ENCODE measurements at places on chromosomes 6 and 20.

DNA sequence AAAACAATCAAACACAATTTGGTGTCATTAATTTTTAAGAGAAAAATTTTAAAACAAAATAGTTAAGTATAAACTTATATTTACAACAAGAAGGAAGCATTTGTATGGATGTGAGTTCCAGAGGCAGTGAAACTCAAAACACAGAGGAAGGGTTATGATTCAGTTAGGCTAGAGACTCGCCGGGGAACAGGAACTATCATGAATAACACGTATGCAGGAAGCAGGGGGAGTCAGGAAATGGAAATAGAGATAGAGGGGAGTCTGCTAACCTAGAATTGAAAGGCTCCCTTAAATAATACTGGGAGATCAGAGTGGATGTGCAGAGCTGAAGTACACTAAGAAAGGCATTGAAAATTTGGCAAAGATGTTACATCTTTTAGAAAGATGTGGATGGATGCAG, 14.2 kb upstream of the HLA-DRB1 start:
- DNase-seq = no peak

GRCh38 chr6:142518126-142518525, 216.3 kb downstream of the ADGRG6 start:
- DNase-seq = peak; percentile 7

- DNase-seq = no peak
These were observed 29.5 kb downstream of the SNX5 start for GRCh38 chr20:17938871-17939619.

GRCh38 chr6:33570806-33571636, 9.1 kb downstream of the BAK1 start:
- DNase-seq = peak; percentile 83

DNA sequence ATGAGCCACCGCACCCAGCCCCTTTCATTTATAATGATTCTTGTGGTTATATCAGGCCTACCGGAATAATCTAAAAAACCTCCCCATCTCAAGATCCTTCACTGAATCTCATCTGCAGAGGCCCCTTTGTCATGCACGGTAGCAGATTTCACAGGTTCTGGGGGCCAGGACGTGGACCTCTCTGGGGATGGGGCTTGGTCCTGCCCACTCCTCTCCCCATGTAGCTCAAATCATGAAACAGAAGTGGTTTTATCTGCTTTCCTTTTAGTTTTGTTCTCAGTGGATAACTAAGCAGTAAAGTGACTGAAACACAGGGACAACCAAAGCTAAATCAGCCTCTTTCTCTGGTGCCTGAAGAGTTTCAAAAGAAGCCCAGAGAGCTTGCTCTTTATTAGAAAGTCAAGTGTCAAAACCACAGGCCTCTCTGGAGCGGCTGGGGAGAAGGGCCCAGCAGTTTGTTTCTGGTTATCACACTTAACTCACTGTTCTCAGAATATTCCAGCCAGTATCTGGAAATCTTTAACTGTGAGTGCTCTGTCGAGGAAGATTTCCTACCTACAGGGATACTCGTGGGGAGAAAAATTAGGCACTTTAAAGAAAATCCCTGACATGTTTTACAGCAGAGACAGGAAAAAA, 60.6 kb upstream of the FAM184A start:
- no peak for DNase-seq

- no peak for DNase-seq
These were observed 559.6 kb downstream of the RFPL4B start for GRCh38 chr6:112906726-112907125.

DNA sequence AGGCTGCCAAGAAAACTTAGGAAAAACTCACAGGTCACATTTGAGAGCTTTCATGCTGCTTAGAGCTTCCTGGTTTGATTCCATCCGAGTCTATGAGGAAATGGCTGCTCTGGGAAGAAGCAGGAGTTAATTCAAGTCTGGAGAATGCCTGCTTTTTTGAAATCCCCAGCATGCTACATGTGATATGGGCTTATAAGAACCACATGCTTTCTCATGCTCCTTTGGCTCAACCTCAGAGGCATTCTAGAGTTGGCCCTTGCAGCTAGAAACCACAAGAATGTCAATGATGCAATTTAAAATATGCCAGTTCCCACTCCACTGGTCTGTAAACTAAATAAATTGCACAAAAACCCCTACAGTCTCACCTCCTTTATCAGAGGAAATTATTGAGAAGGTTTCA, 142.9 kb upstream of the OLIG3 start:
- DNase-seq = no peak

- no peak for DNase-seq
These were observed 142.9 kb downstream of the HIVEP2 start for GRCh38 chr6:142802124-142802523.

DNA sequence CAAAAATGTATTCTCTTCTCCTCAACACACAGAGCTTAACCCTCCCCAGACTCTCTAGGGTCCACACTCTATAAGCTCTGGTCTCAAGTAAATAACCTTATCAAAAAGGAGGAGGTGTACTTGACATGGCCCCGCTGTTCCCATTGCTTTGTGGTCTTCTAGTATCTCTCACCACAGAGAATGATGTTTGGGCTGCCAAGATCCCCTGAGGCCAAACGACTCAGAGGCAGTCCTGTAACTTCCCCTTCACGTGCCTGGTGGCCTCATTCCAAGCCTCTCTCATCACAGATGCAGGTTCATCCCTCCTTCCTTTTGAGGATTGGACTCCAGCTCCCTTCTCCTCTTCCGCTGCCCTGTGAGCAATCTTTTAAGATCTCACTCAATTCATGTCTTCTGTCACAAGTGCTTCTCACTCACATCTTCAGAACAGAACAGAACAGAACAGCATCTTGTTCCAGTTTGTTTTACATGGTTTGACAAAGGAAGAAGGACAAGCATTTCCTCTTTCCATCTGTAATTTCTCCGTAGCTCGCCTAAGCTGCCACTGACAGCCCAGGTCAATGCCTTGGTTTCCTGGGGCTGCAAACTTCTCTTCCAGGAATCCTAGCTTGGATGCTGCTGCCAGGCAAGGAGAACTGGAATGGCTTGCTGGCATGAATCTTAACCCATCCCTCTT, 541.5 kb downstream of the CD83 start:
- DNase-seq = no peak

DNA sequence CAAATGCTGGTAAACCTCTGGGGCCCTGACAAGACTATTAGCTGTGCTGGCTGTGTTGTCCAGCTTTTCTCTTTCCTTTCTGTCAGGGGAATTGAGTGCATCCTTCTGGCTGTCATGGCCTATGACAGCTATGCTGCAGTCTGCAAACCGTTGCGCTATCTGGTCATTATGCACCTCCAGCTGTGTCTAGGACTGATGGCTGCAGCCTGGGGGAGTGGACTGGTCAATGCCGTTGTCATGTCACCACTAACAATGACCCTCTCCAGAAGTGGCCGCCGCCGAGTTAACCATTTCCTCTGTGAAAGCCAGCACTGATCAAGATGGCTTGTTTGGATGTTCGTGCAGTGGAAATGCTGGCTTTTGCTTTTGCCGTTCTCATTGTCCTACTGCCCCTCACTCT, 20.3 kb downstream of the OR2B6 start:
- no peak for DNase-seq

DNA sequence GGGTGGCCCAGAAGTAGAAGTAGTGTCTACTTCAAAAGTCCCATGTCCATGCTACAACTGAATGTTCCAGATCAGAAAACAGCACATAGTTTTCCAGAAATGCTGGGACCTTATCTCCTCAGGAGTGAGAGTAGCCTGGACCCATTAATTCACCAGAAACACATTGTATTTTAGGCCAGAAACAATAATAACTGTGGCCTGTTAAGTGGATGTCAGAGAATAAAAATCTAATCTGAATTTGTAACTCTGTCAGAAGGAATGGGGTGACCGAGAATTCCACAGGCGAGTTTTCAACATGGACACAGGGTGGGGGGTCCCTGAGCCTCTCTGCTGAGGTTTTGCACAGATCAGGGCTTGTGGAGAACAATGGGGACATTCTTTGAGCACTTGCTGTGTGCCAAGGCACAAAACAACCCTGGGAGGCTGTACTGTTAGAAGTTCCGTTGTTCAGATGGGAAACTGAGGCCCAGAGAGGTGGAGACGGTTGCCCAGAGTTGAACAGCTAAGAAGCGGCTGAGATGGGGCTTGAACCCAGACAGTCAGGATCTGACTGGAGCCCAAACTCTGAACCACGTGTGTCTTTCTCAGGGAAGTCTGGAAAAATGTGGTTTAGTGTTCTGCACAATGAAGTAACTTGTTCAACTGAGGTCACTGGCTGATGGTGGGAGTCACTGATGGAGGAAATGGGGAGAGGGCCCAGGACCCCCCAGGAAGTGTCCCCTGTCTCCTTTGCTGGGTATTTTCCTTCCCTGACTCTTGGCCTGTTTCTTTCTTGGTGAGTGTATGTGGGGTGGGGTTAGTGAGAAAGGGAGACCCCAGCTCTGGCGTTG, 44.2 kb downstream of the SNAI1 start:
- DNase-seq = no peak

- DNase-seq = no peak
These were observed 12.0 kb upstream of the CITED2 start for GRCh38 chr6:139386404-139386803.

- no peak for DNase-seq
These were observed 697.8 kb downstream of the KIF16B start for GRCh38 chr20:15875446-15875845.
